Temporal lobe (tissue), 4 donors: ENCODE measurements at places on chromosomes 7 and 10. TPM values are rescaled to one million over a fixed set of nuclear protein-coding genes. Genes with fewer than 3 reads are reported as not detected.

CALML3 gene
- not detected for total RNA-seq

TRRAP gene
- total RNA-seq: 35.9 TPM

IDI2 gene
- total RNA-seq: not detected

ANKRD1 gene
- total RNA-seq: not detected

TAS2R5 gene
- 1.5 TPM for total RNA-seq

CUBN gene
- total RNA-seq: 3.0 TPM

STEAP4 gene
- total RNA-seq: 0.25 TPM

SMO gene
- 7.4 TPM for total RNA-seq

NPFFR1 gene
- 1.5 TPM for total RNA-seq

RNF133 gene
- total RNA-seq: 0.25 TPM
